ENCODE measurements at places on chromosomes 4 and X.

DNA sequence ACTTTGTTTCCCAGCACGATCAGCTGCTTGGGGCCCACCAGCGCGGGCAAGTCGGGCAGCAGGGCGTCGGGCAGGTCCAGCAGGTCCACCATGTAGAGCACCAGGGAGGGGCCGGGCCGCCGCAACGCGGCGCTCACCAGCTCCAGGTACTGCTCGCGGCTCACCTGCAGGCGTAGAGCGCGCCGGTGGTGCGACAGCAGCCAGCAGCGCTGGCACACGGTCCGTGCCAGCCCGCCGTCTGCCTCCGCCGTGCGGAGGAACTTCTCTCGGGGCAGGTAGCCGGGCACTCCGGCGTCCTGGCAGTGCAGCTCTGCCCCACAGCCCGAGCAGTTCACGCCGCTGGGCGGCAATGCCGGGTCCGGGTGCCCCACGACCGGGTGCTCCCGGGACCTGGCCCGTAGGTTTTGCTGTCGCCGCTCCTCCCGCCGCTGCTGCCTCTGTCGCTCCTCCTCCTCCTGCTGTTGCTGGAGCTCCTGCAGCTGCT is 527 bp downstream of the NOA1 start:
- DNase-seq: peak; percentile 7

- no peak for DNase-seq
Measured at GRCh38 chrX:125826774-125827451, 339.2 kb downstream of the DCAF12L2 start.

DNA sequence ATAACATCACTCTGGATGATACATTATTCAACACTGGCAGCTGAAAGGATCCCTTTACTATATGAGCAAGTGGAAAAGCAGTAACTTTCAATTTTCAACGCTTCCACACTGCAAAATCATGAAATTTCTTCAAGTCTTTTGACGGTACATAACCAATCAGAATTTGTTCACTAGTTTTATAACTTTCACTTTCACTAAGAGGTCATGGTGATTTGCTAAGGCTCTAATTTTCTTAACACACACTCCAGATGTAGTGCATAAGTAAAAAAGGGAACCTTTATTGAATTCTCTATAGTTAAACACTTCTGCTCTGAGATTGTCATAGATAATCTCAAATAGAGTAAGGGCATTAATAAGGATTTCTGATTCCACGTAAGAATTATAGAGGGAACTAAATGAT is 4.1 kb downstream of the ARMCX2 start:
- DNase-seq: no peak

GRCh38 chr4:102076622-102077021 is 268.7 kb downstream of the SLC39A8 start:
- DNase-seq: no peak

GRCh38 chr4:52049266-52049665 is 1.8 kb upstream of the SPATA18 start:
- DNase-seq: no peak

GRCh38 chr4:2125023-2125422 is 65.9 kb downstream of the NAT8L start:
- no peak for DNase-seq

- no peak for DNase-seq
Measured at GRCh38 chr4:89007338-89007939, 49.5 kb downstream of the FAM13A start.

DNA sequence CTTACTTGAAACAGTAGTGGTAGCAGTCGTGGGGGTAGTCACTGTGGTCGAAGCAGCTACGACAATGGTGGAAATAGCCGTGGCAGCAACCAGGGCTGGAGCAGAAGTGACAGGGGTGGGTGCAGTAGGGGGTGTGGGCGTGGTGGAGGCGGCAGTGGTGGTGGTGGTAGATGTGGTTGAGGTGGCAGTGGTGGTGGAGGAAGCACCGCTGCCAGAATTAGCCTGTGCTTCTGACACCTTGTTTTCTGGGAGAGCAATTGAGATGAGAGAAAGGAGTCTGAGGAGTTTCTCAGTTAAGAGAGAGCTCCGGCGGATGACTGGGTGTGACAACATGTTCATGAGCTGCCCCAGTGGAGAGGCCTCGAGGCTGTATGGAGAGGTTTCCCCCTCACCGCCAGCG is 113.5 kb upstream of the HSD17B10 start:
- DNase-seq: peak; percentile 14

DNA sequence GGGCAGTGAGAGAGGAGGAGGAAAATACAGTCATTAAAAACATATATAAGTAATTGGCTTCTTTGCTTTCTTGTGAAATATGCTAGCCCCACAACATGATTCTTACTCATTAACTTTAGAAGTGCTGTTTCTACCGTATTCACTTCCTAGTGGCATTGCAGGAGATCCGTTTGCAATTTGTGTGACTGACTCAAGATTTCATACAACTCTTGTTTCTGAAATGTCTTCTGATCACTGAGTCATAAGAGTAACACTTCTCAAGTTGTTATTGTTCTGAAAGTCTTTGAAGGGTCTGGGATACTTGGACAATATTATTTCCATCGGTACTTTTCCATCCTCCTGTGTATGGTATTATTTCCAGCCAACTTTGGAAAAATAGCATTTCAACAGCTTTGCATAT is 310.8 kb downstream of the PACRGL start:
- no peak for DNase-seq

DNA sequence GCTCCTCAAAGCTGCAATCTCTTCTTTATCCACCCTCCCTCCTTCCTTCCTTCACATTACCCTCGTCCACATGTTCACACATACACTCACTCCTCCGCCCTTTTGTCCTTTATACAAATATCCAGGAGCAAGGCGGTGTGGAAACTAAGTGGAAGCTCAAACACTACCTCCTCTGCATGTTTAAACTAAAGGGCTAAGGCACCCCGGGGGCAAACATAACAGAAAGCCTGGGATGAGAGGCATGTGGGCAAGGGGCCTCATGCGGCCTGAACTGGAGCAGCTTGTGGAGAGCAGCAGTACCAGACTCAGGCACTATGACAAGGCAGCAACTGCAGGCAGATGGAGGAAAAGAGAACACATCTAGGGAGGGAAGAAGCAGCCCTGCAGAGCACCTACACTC is 9.5 kb downstream of the MAB21L2 start:
- DNase-seq: no peak

DNA sequence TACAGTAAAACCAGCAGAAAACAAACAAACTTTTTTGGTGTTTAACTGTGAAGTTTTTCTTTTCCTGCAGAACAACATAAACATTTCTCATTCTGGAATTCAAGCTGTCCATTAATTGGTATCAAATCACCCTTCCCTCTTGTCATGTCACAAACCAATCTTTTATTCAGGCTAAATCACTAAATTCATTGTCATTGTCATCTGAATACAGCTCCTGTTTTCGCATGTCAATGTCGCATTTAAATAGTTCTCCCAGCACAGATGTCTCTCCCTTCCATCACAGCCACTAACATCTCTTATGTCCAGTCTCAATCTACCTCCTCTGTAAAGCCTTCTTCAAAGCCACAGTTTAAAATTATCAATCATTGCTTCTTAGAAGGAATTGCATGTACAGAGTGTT is 192.1 kb upstream of the PCDH10 start:
- DNase-seq: no peak

- DNase-seq: no peak
Measured at GRCh38 chr4:76704133-76704881, 193.6 kb downstream of the SOWAHB start.

GRCh38 chr4:82839624-82840023 is 41.0 kb upstream of the SCD5 start:
- DNase-seq: no peak

- DNase-seq: no peak
Measured at GRCh38 chr4:71366766-71367165, 27.9 kb downstream of the SLC4A4 start.

- no peak for DNase-seq
Measured at GRCh38 chr4:81410680-81411079, 61.0 kb downstream of the RASGEF1B start.

GRCh38 chr4:48645225-48645794 is 134.8 kb downstream of the FRYL start:
- DNase-seq: no peak

DNA sequence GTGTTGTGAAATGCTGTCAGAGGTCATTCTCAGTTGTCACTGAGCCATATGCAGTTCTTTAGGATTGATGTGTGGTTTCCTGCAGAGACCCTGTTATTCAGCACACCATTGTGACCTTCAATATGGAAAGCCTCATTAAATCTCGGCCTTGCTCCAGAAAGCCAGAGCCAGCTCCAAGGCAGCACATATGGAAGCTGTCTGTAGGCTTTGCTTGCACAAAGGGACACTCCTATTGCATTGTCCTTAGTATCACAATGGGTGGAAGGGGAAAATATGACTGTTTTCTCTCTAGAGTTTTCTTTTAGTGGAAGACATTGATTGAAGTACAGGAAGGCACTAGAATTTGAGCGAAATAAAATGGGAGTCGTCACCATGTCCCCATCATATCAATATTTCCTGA is 179.0 kb downstream of the CEP135 start:
- DNase-seq: no peak

- DNase-seq: no peak
Measured at GRCh38 chr4:84920617-84921016, 45.9 kb downstream of the WDFY3 start.

GRCh38 chr4:100848841-100849240 is 331.0 kb upstream of the EMCN start:
- no peak for DNase-seq

GRCh38 chr4:16171831-16172230 is 54.4 kb downstream of the TAPT1 start:
- no peak for DNase-seq

DNA sequence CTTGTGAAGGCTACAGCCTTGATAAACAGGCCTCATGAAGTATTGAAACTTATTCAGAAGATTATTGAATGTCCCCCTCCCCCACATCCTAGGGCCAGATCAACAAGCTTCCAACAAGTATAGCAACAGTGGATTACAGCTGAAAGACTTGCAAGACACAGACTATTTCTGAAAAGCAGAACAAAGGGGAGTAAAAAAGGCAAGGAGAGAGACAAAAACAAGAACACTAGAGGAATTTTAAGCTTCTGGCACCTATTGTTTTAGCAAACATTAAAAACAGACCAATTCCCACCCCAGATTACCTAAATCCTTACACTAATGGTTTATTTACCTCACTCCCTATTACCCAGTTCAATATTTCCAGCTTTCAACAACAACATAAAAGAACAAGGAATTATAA is 446.3 kb upstream of the FSTL5 start:
- DNase-seq: no peak

DNA sequence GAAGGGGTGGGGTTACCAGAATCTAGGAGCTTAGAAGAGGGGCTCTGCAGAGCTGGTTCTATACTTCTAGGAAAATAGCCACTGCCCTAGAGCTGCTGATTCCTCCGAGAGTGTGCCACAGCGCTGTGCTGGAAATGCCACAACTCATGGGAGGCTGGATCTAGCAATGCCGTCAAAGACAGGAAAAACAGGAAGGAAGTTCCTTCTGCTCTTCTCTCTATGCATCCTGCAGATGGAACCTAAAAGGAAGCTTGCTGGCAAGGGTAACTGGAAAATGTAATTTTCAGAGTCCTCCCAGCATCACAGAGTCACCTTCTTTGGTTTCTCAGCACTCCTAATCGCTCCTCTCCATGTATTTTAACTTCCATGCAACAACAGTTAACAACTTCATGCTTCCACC is 121.2 kb upstream of the TLL1 start:
- DNase-seq: no peak

- no peak for DNase-seq
Measured at GRCh38 chrX:13051529-13052172, 7.2 kb upstream of the FAM9C start.

DNA sequence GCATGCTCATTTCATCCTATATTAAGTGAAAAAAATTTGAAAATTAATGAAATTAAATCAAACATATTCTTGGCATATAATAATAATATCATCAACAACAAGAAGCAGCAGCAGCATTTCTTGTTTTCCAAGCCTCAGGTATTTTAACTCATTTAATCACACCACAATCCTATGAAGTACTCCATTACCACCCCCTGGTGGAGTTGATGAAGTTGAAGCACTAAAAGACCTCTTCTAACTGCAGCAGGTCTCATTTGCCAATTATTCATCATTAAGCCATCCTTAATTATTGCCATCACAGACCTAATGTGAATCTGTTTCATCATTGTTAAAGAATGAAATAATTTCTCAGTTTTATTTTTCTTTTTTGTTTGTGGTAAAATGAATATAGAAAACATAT is 801.4 kb upstream of the GRID2 start:
- DNase-seq: no peak

DNA sequence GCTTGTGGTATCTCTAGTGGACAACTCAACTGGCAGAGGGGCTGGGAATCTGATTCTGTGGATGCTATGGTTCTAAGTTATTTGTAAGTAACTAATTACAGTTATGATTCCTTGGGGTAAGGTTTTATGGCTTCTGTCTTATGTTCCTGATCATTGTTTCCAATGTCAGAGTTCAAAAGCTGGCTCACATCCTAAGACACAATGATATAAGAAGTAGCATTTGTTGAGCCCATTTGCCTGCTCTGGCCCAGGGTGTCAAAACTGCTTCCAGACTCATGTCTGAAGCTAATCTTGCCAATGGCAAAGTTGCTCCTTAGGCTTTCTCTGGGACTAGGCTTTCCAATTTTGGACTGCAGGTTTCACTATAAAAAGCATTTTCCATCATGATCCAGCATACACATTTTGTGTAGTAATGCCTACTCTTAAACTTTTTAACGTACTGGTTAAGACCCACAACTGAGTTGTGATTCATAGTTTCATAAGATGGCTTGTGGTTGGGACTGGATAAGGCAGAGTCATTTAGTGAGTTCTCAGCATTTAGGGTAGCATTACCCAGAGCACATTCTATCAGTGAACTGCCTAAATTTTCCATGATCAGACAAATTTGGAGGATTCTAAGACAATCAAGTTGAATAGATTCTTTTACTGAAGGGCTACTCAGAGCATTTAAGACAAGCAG is 50.0 kb downstream of the CCNI start:
- DNase-seq: no peak
